Stimulated activated CD8-positive, alpha-beta memory T cell treated with anti-CD3 and anti-CD28 coated beads, Interleukin-2, amount 100 ng/mL, for 1 hour (primary cell): ENCODE measurements at places on chromosomes 11 and 22.

DNA sequence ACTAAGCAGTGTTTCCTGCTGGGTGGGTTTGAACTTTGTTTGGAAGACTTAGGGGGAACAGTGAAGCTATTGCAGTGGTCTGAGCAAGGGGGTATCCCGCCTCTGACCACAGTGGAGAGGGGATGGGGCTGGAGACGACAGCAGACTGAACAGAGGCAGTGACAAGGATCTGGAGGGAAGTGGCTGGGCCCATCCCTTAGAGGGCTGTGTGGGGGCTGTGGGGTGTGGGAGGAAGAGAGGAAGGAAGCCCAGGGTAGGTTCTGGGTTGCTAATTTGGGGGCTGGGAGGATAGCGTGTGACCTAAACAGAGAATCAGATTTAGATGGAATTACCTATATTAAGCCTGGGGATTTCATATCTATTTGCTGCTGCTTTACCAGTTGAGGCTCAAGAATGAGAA is 70.7 kb downstream of the BMAL1 start:
- no peak for DNase-seq

DNA sequence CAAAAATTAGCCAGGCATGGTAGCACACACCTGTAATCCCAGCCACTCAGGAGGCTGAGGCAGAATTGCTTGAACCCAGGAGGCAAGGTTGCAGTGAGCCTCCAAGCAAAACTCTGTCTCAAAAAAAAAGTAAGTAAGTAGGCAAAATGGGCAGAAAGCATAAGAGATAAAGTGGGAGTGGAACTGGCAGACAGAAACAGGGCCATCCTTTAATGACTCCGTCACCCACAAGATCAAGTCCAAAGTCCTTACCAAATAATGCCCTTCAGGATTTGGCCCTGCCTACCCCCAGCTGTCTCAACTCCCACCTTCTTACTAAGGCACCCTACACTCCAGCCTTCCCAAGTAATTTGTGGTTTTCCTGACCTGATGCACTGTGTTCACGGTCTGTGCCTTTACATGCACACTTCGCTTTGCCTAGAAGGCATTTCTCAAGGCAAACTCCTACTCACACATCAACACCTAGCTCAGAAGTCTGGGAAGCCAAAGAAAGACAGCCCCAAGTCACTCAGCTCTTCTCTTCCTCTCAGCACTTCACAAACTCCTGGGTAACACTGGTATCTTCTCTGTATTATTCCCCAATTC is 6.1 kb downstream of the MAPK1 start:
- DNase-seq, result no peak

DNA sequence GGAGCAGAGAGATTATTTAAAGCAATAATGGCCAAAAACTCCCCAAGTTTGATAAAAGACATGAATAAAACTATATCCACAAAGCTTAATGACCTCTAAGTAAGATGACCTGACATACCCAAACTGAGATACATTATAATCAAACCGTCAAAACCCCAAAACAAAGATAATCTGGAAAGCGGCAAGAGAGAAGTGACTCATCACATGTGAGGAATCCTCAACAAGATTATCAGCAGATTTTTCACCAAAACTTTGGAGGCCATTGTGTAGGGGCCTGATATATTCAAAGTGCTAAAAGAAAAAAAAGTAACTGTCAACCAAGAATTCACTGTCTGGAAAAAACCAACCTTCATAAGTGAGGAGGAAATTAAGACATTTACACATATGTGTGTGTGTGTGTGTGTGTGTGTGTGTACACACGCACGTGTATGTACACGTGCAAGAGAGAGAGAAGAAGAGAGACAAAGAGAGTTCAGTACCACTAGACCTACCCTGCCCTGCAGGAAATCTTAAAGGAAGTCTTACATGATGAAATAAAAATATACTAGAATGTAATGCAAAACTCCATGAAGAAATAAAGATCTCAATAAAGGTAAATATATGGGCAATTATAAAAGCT is 752.4 kb downstream of the NELL1 start:
- no peak for DNase-seq

- DNase-seq, result no peak
Measured at GRCh38 chr11:69935941-69936505, 116.8 kb upstream of the FGF3 start.

DNA sequence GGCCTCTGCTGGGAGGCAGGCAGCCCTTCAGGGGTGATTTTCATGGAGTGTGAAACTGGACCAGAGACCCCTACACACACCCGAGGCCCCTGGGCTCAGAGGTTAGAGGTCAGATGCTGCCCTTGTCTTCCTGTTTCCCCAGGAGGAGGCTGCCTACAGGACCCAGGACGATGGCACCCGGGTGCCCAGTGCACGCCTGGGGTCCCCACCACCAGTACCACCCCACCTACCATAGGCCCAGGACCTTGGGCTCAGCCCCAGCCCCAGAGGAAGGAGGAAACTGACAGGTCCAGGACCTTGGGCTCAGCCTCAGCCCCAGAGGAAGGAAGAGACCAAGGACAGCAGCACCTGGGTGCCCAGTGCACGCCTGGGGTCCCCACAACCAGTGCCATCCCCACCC is 79.2 kb downstream of the BRD1 start:
- DNase-seq, result no peak

DNA sequence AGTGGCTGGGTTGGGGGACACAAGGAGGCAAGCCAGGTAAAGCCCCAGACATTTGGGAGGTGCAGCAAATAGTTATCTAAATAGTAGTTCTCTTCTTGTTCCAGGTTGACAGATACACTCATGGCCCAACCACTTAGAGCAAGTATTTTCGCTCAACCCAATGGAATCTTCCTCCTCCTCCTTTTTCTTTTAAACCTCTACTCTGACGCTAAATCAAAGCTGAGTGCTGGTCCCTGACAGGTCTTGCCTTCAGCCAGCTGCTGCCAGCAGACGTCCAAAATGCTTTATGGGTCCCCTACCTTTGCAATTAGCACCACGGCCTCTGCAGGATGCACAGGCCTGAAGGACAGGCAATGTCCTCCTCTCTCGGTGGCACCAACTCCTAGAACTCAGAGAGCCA is 558.5 kb downstream of the MIAT start:
- no peak for DNase-seq

- DNase-seq, result no peak
Measured at GRCh38 chr22:18073467-18073866, 4.3 kb upstream of the PEX26 start.

DNA sequence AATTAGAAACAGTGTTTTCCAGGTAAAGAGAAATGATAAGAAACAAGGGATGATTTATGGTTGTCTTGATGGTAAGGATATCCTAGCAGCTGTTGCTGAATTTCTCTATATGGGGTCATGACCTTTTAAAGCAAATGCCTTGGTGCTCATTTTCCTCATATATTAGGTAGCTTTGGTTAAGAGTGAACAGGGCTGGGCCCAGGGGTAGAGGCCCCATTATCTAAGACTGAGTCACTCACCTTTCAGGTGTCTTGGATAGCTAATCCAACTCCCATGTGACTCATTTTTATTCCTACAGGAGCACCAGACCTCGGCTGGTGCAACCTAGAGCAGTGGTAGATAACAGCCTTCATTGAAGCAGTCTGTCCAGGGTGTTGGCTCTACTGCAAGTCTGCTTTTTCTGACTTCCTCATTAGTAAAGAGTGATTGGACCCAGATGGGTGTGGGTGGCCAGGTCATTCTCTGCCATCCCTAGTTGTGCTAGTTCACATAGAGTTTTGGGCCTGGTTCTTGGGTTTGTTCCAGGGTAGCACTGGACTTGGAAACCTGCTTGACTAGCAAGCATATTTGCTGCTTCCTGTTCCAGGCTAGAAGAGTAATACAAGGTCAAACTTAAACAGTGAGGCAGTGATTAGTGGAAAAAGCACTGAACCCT is 37.4 kb downstream of the CTNND1 start:
- no peak for DNase-seq

DNA sequence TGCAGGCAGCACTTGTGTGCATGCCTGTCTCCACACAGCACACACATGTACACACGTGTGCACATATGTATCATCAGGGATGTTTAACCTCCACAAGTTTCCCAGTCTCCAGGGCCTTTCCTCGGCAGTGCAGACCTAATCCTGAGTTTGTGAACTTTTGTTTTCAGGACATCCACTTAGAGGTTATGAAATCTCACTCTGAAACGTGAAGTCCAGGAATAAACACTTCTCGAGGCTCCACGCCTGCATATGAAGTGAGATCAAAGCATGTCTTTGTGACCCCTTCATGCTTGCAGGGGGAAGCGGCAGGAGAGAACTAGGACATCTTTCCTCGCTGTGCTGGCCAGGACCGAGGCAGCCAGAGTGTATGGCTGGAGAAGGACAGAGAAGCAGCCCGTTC is 3.1 kb downstream of the SHISAL1 start:
- no peak for DNase-seq

GRCh38 chr22:27270818-27271510 is 530.6 kb downstream of the MN1 start:
- DNase-seq, result no peak

GRCh38 chr22:41831828-41832552 is 915 bp upstream of the SREBF2 start:
- no peak for DNase-seq

GRCh38 chr11:66291706-66292542 is at the start of gene TMEM151A:
TMEM151A (plus strand) TSS chr11:66291894; CDS start chr11:66292014, 120 bp downstream.
- DNase-seq, result no peak

GRCh38 chr22:47553436-47553835 is 791.0 kb downstream of the TBC1D22A start:
- DNase-seq, result no peak

DNA sequence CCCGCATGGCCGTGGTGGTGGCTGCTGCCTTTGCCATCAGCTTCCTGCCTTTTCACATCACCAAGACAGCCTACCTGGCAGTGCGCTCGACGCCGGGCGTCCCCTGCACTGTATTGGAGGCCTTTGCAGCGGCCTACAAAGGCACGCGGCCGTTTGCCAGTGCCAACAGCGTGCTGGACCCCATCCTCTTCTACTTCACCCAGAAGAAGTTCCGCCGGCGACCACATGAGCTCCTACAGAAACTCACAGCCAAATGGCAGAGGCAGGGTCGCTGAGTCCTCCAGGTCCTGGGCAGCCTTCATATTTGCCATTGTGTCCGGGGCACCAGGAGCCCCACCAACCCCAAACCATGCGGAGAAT is 10.9 kb upstream of the ARHGEF17 start:
- DNase-seq, result no peak

GRCh38 chr11:79039122-79039521 is 401.7 kb downstream of the TENM4 start:
- DNase-seq, result no peak

GRCh38 chr11:10725114-10725906 is 25.7 kb upstream of the CTR9 start:
- no peak for DNase-seq

GRCh38 chr11:73012121-73012863 is 129.8 kb downstream of the FCHSD2 start:
- no peak for DNase-seq

DNA sequence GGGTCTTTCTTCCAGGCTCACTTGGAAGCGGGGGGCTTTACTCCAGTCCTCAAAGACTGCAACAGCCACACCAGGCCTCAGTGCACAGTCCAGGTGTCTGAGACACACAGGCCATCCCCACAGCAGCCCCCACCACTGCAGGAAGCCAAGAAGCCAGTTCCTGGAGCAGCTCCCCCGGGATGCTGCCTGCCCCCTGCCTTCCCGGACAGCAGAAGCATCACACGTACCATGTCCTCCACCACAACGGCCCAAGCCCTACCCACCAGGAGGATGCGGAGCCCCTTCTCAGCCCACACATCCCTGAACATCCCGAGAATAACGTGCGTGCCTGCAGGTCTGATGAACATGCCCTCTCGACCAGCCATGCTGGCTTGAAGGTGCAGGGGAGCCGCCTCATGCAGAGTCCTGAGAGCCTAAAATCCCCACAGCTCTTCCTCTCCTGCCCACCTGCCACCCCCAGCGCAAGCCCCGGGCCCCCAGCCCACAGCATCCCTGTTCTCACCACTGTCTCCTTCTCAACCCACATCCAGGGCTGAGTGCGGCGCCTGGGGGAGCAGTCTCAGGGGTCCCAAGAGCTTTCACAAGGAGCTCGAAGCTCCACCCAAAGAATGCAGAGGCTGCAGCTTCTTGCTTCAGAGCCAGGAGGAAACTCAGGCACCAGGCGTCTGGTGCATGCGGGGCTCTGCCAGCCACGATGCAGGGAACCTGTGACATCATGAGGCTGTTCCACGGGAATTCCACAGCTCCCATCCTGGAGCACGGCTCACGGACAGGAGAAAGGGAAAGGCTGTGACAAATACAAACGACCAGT is 209.6 kb downstream of the BRD1 start:
- no peak for DNase-seq

GRCh38 chr22:31271485-31271884 is 20.8 kb downstream of the PIK3IP1 start:
- DNase-seq, result no peak

DNA sequence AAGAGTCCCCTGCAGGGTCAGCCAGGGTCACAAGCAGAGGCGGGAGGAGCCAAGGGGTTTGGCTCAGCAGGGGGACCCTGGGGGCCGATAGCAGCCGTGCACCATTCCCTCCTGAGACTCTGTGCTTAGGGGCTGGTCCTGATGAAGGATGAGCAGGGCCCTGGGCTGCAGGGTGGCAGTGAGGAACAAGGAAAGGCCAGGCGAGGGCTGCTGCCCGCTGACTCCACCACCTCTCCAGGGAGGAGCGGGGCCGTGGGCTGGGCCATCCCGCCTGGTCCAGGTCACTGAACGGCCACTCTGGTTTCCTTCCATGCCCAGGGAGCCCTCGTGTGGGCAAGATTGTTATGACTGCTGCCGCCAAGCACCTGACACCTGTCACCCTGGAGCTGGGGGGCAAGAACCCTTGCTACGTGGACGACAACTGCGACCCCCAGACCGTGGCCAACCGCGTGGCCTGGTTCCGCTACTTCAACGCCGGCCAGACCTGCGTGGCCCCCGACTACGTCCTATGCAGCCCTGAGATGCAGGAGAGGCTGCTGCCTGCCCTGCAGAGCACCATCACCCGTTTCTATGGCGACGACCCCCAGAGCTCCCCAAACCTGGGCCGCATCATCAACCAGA is 9.2 kb upstream of the NDUFS8 start:
- DNase-seq, result no peak

GRCh38 chr11:82858556-82859091 is 41.6 kb downstream of the PRCP start:
- no peak for DNase-seq

- DNase-seq, result no peak
Measured at GRCh38 chr11:133238027-133238426, 294.3 kb downstream of the OPCML start.

- DNase-seq, result peak; percentile 59
Measured at GRCh38 chr22:37051391-37052385, at the start of gene KCTD17. KCTD17 (plus strand) TSS chr22:37051742; CDS start chr22:37051761, 19 bp downstream.

DNA sequence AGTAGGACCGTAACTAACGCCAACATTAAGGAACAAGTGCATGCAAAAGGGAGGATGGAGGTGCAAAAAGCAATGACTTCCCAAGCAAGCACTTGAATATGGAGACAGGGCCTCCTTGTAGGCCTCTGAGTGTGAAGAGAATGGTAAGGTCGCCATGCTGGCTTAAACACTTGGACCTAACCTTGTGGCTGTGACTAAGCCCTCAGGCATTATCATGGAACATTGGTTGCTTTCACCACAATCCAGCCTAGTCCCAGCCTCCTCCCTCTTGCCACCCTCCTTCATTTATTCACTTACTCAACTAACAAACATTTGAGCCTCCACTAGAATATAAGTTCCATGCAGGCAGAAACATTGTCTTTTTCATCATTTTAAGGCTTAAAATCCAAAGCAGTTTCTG is 11.9 kb upstream of the SYTL2 start:
- no peak for DNase-seq

GRCh38 chr11:67542169-67542568 is 18.9 kb upstream of the CABP2 start:
- DNase-seq, result no peak
